ENCODE measurements at places on chromosomes 2 and 18. TPM values are rescaled to one million over a fixed set of nuclear protein-coding genes. Genes with fewer than 3 reads are reported as not detected.

- no peak overlapping the region for H3K27ac ChIP-seq
- H3K4me1 ChIP-seq = no peaks in the 10 kb centered on the region
- DNase-seq = no peak
- no peaks in the 10 kb centered on the region for H3K27me3 ChIP-seq
- H3K36me3 ChIP-seq = no peaks in the 10 kb centered on the region
Measured at GRCh38 chr18:77737405-77737804, 487.8 kb downstream of the GALR1 start.

DNA sequence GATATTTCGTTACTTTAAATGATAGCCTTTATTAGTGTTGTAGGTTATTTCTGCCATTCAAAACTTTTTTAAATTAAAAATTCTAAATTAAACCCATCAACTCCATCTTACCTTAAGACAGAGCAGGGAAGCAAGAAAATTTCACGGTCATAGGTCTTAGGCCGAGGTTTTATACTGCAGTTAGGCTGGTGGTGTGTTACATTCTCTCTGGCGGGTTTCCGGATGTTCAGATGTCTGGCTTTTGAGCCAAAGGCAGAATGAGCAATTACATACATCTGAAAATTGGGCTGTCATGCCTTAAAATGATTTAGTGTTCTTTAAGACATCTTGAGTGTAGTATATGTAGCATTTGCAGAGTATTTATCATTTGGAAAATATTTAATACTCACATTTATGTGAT lies 27.9 kb downstream of the GLS start:
- DNase-seq = no peak
- H3K27me3 ChIP-seq = no peaks in the 10 kb centered on the region
- H3K36me3 ChIP-seq = no peaks in the 10 kb centered on the region

PLEKHH2 gene
- total RNA-seq = 31.6 TPM

- no peak for DNase-seq
- H3K4me3 ChIP-seq = no peak overlapping the region
- no peak overlapping the region for H3K27ac ChIP-seq
Measured at GRCh38 chr2:8999797-9000196, 3.7 kb downstream of the MBOAT2 start.

DNA sequence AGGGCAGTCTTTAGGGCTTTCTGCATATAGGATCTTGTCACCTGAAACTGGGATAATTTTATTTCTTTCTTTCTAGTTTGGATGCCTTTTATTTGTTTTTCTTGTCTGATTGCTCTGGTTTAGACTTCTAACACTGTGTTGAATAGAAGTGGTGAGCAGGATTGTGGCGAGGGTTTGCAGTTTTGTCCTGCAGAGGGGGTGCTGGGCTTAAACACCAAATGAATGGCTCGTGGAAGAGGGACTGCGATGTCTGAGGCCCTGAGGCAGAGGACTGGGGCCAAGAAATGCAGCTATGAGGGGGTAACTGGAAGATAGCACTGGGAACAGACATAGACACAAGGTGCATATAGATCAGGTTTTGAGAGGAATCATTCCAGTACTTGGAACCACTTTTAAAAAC lies 20.5 kb downstream of the UBE2F start:
- no peaks in the 10 kb centered on the region for H3K4me1 ChIP-seq
- H3K27ac ChIP-seq = no peak overlapping the region
- peaks cover 13% of the 10 kb centered on the region for H3K36me3 ChIP-seq
- no peak for DNase-seq
- no peaks in the 10 kb centered on the region for H3K27me3 ChIP-seq

PSMD1 gene
- 89.1 TPM for total RNA-seq

- DNase-seq = no peak
- no peak overlapping the region for H3K27ac ChIP-seq
- no peaks in the 10 kb centered on the region for H3K4me1 ChIP-seq
- H3K27me3 ChIP-seq = no peaks in the 10 kb centered on the region
- H3K4me3 ChIP-seq = no peak overlapping the region
- no peaks in the 10 kb centered on the region for H3K36me3 ChIP-seq
Measured at GRCh38 chr2:109226128-109226527, 97.1 kb downstream of the SH3RF3 start.

IL1F10 gene
- not detected for total RNA-seq

DNA sequence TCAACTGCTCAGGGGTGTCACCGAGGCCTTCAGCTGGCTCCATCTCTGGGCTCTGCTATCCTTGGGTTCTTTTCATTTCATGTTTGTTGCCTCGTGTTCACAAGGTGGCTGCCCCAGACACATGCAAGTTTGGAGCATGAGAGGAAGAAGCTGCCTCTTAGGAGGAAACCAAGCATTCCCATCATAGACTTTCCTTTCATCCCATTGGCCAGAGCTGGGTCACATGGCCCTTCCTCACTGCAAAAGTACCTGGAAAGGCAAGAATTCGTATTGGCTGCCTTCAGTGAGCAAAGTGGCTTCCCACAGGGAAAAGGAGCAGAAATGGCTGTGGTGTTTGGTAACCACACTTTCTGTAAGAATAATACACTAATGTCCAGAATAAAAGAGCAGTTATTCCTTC lies 155.7 kb upstream of the RAB12 start:
- no peaks in the 10 kb centered on the region for H3K4me1 ChIP-seq
- no peak overlapping the region for H3K27ac ChIP-seq
- H3K4me3 ChIP-seq = no peak overlapping the region
- H3K27me3 ChIP-seq = no peaks in the 10 kb centered on the region
- DNase-seq = no peak
- no peaks in the 10 kb centered on the region for H3K36me3 ChIP-seq

- no peaks in the 10 kb centered on the region for H3K36me3 ChIP-seq
- peak; percentile 40 for DNase-seq
Measured at GRCh38 chr2:96934182-96934495, 52.2 kb downstream of the FAM178B start.

DNA sequence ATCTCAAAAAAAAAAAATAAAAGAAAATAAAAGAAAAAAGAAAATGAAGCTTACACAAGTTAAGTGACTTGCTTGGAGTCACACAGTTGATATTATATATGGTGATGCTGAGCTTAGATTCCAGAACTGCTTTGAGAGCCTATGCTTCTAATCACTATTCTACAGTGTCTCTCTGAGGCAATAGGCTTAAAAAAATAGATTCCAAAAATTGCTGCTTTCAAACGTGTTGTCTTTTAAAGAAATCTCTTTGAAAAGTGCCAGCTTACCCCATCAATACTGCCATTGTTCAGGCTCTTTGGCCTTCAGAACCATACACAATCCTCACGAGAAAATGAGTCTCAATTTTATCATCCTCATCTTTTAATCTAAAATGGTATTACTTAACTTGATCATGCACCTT lies 102.6 kb downstream of the CDK15 start:
- H3K27me3 ChIP-seq = no peaks in the 10 kb centered on the region
- DNase-seq = no peak
- no peaks in the 10 kb centered on the region for H3K36me3 ChIP-seq
- no peak overlapping the region for H3K4me3 ChIP-seq

ALK gene
- not detected for total RNA-seq

- no peak overlapping the region for H3K4me3 ChIP-seq
- no peaks in the 10 kb centered on the region for H3K27me3 ChIP-seq
- no peak overlapping the region for H3K27ac ChIP-seq
- no peak for DNase-seq
- peaks cover 4% of the 10 kb centered on the region for H3K4me1 ChIP-seq
- H3K36me3 ChIP-seq = no peaks in the 10 kb centered on the region
Measured at GRCh38 chr2:206820807-206821206, 55.4 kb downstream of the FASTKD2 start.

GRCh38 chr2:23420091-23420839 lies 35.3 kb downstream of the KLHL29 start:
- H3K4me3 ChIP-seq = no peak overlapping the region
- H3K27ac ChIP-seq = no peak overlapping the region

DNA sequence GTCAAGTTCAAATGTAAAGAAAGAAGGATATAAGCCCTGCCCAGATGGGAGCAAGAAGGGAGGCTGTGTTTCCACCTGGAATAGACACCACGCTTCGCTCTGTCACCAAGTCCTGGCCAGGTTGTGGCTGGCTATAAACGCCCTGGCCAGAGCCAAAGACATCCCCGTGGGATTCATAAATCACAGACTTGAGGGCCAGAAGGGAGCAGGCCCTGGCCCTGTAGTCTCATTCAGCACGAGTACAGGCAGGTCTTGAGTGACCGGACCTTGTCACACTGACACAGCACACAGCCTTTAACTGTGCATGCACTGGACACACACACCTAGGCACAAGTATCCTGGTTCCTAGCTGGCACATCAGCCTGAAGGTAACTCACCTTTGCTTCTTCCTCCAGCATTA lies 94.5 kb upstream of the MGAT4A start:
- no peak overlapping the region for H3K27ac ChIP-seq
- H3K4me3 ChIP-seq = no peak overlapping the region
- no peaks in the 10 kb centered on the region for H3K27me3 ChIP-seq

LOXHD1 gene
- total RNA-seq = 0.83 TPM

- H3K4me3 ChIP-seq = no peak overlapping the region
- H3K27ac ChIP-seq = no peak overlapping the region
- no peak for DNase-seq
- no peaks in the 10 kb centered on the region for H3K4me1 ChIP-seq
- no peaks in the 10 kb centered on the region for H3K27me3 ChIP-seq
Measured at GRCh38 chr2:216073773-216074172, 7.8 kb downstream of the PECR start.

ATP5MC3 gene
- total RNA-seq = 135 TPM

- H3K27ac ChIP-seq = no peak overlapping the region
- H3K4me1 ChIP-seq = no peaks in the 10 kb centered on the region
- DNase-seq = no peak
- no peaks in the 10 kb centered on the region for H3K27me3 ChIP-seq
Measured at GRCh38 chr2:202056611-202057010, 16.4 kb upstream of the KIAA2012 start.

SERPINB5 gene
- total RNA-seq = 22.1 TPM

CERKL gene
- 1.7 TPM for total RNA-seq

GRCh38 chr2:203786549-203787351 lies 80.3 kb downstream of the CD28 start:
- H3K4me3 ChIP-seq = no peak overlapping the region
- no peaks in the 10 kb centered on the region for H3K27me3 ChIP-seq
- H3K4me1 ChIP-seq = peaks cover 19% of the 10 kb centered on the region

DNA sequence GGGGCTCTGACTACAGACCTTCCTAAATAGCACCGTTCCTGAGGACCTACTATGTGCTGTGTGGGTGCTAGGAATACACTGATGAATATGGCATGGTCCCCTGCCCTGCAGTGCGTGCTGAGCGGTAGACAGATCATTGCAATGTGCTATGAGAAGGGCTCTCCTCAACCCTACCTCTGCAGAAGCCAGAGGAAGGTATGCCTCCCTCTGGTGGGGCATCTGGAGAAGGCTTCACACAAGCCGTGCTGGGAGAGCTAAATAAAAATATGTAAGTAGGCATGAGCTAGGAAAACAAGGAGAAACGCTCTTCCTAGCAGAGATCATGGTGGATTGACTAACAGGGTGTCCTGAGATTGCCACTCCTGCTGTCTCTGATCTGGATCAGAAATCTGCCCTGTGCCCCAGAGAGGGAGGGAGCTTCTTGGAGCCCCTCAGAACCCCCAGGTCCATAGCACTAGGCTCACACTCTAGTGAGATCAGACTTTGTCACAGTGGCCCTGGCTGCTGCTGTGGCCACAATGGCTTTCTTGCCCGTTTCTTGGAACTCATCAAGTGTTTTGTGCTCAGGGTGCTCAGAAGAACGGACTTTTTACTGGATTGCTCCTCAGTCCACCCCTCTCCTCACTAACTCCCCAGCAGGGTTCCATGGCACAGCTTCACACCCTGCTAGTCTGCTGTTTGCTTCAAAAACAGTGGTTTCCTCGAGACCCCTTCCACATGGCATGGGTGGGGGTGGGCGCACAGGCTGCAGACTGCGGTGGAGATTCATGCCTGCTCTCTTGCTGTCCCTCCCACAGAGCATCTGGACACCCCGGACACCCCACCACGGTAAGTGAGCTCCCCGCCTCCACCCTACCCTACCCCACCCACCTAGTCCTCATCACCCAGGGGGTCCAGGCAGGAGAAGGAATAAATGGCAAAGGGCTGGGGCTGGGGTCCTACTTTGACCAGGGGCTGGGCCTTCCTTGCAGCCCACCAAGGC lies 14.2 kb downstream of the SIGLEC15 start:
- H3K4me3 ChIP-seq = no peak overlapping the region
- peaks cover 9% of the 10 kb centered on the region for H3K4me1 ChIP-seq
- no peaks in the 10 kb centered on the region for H3K36me3 ChIP-seq
- H3K27ac ChIP-seq = no peak overlapping the region
- no peak for DNase-seq

- H3K36me3 ChIP-seq = no peaks in the 10 kb centered on the region
- H3K27me3 ChIP-seq = no peaks in the 10 kb centered on the region
- DNase-seq = no peak
Measured at GRCh38 chr2:152455738-152456137, 120.8 kb downstream of the FMNL2 start.

DNA sequence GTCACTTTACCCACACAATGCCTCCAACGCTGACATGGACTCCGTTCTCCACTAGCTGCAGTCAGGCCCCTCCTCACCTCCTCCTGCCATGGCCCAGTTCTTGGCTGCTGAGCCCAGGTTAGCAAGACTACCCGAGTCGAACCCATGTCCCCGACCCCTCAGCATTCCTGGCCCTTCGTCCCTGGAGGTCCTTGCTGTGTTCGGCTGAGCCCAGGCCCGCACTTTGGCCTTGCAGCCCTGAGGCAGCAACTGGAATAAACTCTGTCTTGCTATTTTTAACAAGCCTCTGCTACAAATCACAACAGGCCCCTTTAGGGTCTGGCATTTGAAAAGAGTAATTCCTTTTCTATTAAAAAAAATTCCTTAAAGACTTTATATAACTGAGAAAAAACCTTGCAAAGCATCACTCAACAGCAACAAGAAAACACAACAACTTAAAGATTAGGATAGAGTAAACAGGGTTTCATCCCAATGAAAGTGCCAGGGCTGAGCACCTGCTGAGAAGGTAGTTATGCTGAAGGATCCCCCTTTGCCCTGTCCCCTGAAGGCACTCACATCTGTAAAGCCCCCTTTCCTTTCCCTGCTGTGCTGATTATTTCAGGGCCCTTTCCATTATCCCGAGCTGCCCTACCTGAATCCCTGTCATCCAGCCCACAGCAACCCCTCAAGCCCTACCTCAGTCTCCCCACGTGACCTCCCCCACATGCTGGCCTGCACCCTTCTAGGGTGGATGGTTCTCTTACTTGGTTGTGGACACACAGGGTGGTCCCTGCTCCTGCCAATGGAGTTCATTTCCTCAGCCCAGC lies 120.0 kb upstream of the SNTG2 start:
- no peaks in the 10 kb centered on the region for H3K4me1 ChIP-seq
- no peaks in the 10 kb centered on the region for H3K27me3 ChIP-seq
- no peaks in the 10 kb centered on the region for H3K36me3 ChIP-seq
- H3K27ac ChIP-seq = no peak overlapping the region
- no peak for DNase-seq

GRCh38 chr18:64986906-64987495 lies 763.8 kb upstream of the CDH7 start:
- no peaks in the 10 kb centered on the region for H3K27me3 ChIP-seq
- no peaks in the 10 kb centered on the region for H3K4me1 ChIP-seq
- DNase-seq = no peak
- no peak overlapping the region for H3K27ac ChIP-seq

DNA sequence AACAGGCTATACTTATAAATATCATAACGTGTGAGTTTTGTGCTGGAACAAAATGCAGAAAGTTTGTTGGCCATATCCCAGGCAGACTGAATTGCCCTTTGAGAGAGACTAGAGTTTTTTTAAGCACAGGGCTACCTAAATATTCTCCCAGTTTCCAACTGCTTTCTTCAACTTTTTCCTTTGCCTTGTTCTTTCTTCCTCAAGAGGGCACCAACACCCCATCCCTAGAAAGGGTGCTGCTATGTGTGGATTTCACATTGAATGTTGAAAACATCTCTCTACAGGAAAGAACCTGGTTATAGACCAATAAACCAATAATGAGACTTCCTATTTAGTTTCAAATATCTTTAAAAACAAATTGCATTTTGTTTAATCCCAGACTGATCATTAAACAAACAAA lies 87.9 kb downstream of the ICOS start:
- H3K4me1 ChIP-seq = no peaks in the 10 kb centered on the region
- H3K4me3 ChIP-seq = no peak overlapping the region
- DNase-seq = no peak
- H3K27ac ChIP-seq = no peak overlapping the region
- no peaks in the 10 kb centered on the region for H3K27me3 ChIP-seq

HOXD9 gene
- not detected for total RNA-seq
